Dorsolateral prefrontal cortex (tissue), 122 donors: ENCODE measurements at places on chromosomes 6 and 20.
A peak's percentile ranks its signal among the peaks of the same experiment; 100 is the strongest.

GRCh38 chr20:43840382-43841070 lies 74.1 kb upstream of the TOX2 start:
- no peak for DNase-seq

- no peak for DNase-seq
Measured at GRCh38 chr6:51472745-51473487, 614.5 kb downstream of the PKHD1 start.

- no peak for DNase-seq
Measured at GRCh38 chr6:37643851-37644672, 53.6 kb downstream of the MDGA1 start.

GRCh38 chr20:48928832-48929725 lies 7.6 kb downstream of the ARFGEF2 start:
- no peak for DNase-seq

- DNase-seq, result no peak
Measured at GRCh38 chr20:2593756-2594155, 57.4 kb downstream of the TMC2 start.

- DNase-seq, result no peak
Measured at GRCh38 chr20:21146215-21146614, 20.3 kb downstream of the KIZ start.

DNA sequence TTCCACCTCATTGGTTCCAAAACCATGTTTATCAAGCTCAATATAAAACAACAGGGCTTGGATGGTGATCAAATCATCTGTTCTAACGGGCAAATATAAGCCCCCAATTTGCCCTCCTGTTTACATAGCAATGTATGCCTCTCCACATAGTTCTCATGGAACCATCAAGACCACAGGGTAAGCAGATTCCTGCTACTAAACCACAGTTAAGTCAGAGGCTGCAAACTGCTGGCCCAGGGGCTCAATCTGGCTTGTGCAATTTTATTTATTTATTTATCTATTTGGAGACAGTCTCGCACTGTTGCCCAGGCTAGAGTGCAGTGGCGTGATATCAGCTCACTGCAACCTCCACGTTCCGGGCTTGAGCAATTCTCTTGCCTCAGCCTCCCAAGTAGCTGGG lies 18.9 kb upstream of the MTHFD1L start:
- no peak for DNase-seq

GRCh38 chr20:46797206-46797605 lies 87.8 kb downstream of the SLC2A10 start:
- DNase-seq, result no peak

- no peak for DNase-seq
Measured at GRCh38 chr6:27889275-27889627, 22.9 kb downstream of the OR2B2 start.

GRCh38 chr20:44861531-44862006 lies 23.9 kb upstream of the YWHAB start:
- DNase-seq, result no peak

- DNase-seq, result no peak
Measured at GRCh38 chr20:10379761-10380160, 54.3 kb downstream of the MKKS start.

DNA sequence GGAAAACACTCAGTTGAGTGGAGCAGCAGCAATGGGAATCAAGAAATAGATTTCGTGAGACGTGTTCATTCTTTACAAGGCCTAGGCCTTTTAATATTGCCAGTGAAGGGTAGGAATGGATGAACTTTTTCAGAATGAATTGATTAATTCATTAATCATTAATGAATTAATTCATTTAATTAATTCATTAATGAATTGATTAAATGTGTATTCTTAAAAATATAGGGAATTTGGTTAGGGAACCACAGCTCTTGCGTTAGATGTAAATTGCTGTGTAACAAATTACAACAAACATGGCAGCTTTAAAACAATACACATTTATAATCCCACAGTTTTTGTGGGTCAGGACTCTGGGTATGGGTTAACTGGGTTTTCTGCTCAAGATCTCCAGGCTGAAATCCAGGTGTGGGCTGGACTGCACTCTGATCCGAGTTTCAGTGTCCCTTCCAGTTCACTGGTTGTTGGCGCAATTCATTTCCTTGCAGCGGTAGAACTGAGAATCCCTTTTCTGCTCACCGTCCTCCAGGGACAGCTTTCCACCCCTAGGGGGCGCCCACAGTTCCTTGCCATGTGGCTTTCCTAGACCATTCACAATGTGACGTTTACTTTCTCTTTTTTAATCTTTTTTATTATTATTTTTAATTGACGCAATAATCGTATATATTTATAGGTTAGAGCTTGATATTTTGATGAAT lies 32.8 kb upstream of the BCAS1 start:
- peak; percentile 54 for DNase-seq

DNA sequence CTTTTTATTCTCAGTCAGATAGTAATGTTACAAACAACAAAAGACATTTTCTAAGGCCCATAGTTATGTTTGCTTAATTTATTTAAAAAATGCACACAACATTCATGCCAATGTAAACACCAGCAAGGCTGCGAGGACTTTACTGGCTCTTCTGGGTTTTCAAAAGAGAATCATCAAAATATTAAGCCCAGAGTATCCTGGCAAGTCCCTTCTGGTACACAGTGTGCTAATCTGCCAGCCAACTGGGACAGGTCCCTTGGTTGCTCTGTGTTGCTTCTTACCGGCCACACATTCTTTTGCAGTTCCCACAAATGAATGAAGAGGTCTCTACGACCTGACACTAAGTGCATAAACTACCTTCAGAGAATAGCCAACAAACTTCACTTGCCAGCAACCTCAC lies 42.6 kb upstream of the SPDEF start:
- no peak for DNase-seq

- no peak for DNase-seq
Measured at GRCh38 chr6:14008809-14009208, 84.1 kb downstream of the RNF182 start.

- DNase-seq, result no peak
Measured at GRCh38 chr6:90859056-90859455, 272.2 kb upstream of the MAP3K7 start.

DNA sequence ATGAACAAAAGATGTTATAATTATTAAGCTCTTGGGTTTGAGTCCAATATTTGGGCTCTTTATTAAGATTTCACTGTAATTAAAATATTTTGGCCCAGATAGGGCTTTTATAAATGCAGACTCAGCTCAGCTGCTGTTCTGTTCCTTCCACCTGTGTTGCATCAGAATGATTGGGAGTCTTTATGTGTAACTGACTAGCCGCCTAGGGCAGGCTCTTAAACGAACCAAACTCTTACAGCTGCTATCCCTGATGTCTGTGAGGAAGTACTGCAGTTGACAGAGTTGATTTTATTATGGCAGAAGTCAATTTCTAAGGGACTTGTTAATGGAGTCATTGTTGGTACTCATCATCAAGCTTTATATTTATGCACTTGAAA lies 144.7 kb downstream of the MYO6 start:
- no peak for DNase-seq

GRCh38 chr20:35604449-35604747 lies 11.2 kb upstream of the SPAG4 start:
- no peak for DNase-seq

DNA sequence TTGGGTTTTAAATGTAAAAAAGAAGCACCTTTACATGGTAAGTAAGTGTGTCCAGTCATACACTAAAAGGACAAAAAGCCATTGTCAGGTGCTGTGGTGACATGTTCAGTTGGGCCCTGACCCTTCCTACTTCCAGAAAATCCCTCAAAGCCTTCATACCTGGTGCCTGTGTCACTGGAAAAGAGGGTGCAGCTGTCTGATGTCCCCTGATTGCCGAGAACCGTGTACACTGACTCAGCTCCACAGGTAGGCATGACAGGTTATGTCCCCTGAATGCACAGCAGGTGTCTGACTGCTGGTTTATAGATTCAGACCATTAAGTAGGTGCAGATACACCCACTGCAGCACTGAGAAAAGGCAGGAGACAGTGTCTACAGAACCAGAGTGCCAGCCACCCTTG lies 99.1 kb downstream of the FOXC1 start:
- no peak for DNase-seq

- no peak for DNase-seq
Measured at GRCh38 chr20:34843421-34843820, 18.0 kb upstream of the NCOA6 start.

DNA sequence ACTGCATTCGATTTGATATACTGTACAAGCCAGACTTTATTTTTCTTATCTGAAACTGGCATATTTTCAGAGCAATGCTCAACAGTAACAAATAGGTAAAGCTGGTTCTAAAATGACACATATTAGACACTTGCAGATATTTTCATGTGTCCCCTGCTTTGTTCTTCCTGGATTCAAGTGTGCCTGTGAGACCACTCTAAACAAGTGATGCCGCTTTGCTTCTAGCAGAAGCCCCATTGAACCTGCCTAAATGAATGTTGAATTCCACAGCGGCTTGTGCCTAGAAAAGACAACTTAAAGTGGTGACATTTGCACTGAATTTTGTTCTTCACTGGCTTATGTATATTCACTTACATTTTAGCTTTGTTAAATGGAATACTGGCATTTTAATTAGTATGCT lies 115.7 kb downstream of the AKAP7 start:
- no peak for DNase-seq

- DNase-seq, result no peak
Measured at GRCh38 chr20:38109591-38110524, 55.2 kb downstream of the TGM2 start.

- no peak for DNase-seq
Measured at GRCh38 chr6:14149053-14149738, 31.6 kb downstream of the CD83 start.

DNA sequence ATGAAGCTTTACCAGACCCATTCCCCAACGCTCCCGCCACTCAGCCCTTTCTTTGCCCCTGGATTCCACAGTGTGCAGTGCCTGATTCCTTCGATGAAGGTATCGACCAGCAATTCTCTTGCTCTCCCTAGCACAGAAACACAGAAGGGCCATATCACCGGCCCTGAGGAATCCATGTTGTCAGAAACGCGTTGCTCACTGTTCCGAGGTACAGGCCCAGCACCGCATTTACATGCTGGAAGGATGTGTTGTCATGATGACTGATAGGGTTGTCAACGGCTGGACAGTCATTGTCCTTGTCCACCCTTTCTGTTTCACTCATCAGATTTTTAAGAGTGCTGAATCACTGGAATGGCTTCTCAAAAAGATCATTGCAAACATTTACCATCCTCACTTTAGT lies 57.2 kb upstream of the GPR6 start:
- no peak for DNase-seq

DNA sequence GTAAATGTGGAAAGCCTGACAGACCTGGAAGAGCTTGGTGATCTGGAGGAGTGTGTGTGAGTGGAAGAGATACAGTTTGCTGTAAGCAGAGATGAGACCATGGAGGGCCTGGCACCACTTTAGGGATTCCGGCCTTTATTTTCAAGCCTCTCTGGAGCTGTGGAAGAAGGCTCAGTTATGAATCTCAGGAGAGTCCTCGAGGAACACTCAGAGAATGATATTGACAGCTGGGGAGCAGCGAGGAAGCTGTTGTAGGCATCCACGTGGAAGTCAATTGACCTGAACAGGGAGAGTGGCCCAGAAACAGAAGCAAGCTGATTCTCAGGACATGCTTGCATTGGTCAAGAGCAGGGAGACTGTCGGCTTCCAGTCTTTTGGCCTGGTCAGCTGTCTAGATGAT lies 108.4 kb upstream of the FOXQ1 start:
- DNase-seq, result no peak

GRCh38 chr6:119865466-119866350 lies 516.1 kb upstream of the MAN1A1 start:
- no peak for DNase-seq

DNA sequence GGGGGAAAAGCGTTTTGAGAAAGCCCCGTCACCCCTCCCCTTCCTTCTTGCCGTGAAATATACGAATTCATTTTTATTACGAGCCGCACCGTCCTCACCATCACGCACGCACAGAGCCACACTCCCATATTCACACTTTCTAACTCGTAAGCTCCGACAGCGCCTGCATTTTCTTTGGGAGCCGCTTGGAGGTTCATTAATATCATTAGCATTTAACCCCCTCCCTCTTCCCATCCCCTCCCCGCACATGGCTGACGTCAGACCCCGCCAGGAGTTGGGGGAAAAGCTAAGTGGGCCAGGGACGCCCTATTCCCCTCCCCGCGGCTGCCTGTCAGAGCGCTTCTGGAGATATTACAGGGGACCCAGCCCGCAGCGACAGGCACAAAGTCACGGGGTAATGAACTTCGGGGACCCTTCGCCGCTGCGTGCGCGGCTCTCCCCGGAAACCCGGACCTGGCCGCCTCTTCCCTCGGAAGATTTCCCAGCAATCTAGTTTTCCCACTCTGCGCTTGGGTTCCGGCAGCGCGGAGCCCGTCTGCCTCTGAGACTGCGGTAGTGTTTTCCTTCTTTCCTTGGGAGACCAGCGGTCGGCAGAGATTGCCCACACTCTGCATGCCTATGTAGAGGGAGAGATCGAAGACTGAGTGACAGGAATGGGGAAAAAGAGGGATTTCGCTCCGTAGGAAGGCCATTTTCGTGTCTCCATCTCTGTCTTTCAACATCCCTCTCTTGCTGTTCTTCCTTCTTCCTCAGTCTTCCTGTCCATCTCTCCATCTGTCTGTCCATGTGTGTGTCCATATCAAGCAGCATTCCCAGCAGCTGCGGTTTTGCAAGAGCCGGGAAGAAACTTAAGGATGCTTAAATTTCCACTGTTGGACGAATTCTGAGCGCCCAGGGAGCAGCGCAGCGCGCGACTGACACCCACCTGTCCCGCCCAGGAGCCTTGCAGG lies at the start of gene NR2E1:
NR2E1 (plus strand) TSS at position 309 of the 950 bp plus-strand sequence. CDS start 744 bp downstream, outside the sequence.
- peak; percentile 39 for DNase-seq

DNA sequence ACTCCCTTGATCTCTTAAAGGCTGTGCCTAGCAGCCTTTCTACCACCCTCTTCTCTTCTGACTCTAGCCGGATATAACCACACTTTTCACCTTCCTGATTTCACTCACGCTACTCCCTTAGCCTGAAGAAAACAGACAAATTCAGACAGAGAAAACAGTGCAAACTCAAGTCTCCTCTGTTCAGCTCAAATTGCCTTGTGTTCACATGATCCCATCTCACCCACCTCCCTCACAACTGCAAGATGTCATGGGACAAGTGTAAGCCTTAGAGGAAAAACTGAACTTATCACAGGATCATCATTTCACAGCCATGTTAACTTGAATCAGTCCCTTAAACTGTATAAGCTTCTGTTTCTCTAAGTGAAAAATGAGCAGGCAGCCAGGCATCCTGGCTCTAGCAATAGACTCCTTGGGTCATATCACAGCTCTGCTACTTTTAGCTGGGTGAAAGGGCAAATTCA lies 66.5 kb upstream of the TENT5A start:
- DNase-seq, result no peak

- no peak for DNase-seq
Measured at GRCh38 chr6:161596807-161597520, 323.1 kb upstream of the AGPAT4 start.

GRCh38 chr6:26017632-26017966 lies 55.0 kb downstream of the TRIM38 start:
- DNase-seq, result peak; percentile 65

DNA sequence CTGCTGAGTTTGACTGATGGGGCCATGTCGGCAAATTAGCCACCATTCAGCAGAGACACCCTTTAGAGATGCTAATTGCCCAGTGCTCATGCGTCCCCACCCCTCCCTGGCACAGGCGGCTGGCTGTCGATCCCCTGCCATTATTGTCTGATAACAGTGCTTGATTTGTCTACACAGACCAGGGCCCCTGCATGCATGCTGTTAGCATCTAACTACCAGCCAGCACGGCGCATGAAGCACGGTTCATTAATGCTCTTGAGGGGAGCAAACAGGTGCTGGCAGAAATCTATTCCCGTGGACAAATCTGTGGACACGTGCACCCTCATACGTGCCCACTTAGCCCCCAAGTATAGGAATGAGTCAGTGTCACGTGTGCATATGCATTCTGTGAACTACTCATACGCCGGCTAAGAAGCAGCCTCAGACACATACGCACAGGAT lies 32.2 kb downstream of the KCNB1 start:
- DNase-seq, result peak; percentile 56

- peak; percentile 84 for DNase-seq
Measured at GRCh38 chr6:16803294-16804200, 42.3 kb upstream of the ATXN1 start.
